ENCODE measurements at places on chromosomes 13 and 19. TPM values are rescaled to one million over a fixed set of nuclear protein-coding genes. Genes with fewer than 3 reads are reported as not detected.
A peak's percentile ranks its signal among the peaks of the same experiment; 100 is the strongest.

WTIP gene
- 15.2 TPM for total RNA-seq

DNA sequence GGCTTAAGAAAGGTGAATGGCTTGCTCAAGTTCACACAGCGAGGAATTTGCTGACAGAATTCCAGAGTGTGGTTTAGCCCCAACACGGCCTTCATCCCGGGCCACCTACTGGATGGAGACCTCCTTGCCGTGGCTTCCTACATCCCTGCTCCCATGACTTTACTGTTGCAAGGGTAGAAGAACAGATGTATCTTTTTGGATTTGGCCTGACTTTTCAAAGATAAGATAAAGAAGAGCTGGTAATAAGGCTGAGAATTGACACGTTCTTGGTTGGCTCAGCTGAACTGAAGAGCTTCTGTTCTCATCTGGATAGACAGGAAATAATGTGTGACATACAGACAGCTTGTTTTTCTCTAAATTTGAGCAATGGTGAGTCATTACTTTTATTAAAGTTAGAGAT, 113.1 kb downstream of the KLF5 start:
- DNase-seq: no peak
- H3K4me1 ChIP-seq: no peaks in the 10 kb centered on the region

DNA sequence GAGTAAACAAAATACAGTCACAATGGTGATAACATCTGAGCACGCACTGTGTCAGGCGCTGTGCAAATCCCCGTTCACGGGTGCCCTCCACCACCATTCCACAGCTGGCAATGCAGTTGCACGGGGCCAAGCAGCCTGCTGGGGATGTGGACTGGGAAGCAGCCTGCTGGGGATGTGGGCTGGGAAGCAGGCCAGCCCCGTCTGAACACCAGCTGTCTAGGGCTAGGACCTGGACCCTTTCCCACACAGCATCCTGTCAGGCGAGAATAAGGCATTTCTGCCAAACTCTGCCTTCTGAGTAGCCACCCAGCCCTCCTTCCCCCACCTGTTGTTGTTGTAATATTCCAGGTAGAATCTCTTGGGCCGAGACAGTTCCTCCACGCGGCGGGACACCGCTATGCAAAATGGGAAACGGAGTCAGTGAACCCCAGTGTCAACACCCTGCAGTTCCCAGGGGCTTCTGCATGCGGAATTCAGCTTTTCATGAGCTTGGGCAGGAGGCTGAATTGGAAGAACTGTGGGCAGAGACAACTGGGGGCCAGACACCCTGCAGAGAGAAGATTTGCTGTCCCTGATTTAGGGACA, 27.8 kb upstream of the MIER2 start:
- no peaks in the 10 kb centered on the region for H3K4me1 ChIP-seq
- DNase-seq: no peak
- no peak overlapping the region for H3K27ac ChIP-seq
- no peak overlapping the region for H3K4me3 ChIP-seq
- no peaks in the 10 kb centered on the region for H3K36me3 ChIP-seq
- no peaks in the 10 kb centered on the region for H3K27me3 ChIP-seq

DNA sequence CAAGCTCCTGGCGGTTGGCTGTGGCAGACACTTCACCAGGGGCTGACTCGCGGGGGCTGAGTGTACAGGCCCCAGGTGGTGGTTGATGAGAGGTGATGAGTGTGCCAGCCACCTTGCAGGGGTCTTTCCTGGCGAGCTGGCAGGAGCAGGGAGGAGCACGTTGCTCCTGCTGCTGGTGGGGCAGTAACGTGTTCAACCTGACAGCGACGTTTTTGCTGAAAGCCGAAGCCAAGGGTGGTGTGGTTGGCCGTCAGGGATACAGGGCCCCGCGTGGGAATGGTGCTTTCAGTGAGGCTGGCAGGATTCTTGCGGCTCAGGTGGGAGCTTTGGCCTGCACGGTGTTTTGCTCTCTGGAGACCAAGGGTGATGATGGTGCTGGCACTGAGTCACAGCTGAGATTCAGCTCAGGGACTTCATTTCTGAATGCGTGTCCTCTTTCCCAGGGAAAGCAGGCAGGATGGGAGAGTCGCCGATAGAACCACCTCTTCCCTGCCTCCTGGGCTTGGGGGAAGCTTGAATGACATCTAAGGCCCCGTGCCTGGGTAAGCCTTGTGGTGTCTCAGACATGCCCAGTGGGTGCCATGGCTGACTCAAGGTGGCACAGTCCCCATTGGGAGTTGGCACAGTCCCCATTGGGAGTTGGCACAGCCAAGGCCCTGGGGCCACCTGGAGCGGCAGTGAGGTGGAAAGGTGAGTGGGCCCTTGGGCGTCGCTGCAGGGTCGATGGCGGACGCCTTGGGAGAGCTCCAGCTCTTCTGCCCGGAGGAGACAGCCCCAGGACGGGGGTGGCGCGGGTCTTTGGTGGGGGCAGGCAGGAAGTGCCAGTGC, 8.8 kb downstream of the DAZAP1 start:
- H3K4me3 ChIP-seq: no peak overlapping the region
- peak; percentile 74 for DNase-seq
- H3K36me3 ChIP-seq: peaks cover 21% of the 10 kb centered on the region
- peaks cover 49% of the 10 kb centered on the region for H3K4me1 ChIP-seq

- no peaks in the 10 kb centered on the region for H3K27me3 ChIP-seq
- peaks cover 12% of the 10 kb centered on the region for H3K4me1 ChIP-seq
- no peaks in the 10 kb centered on the region for H3K36me3 ChIP-seq
- H3K4me3 ChIP-seq: no peak overlapping the region
These were observed 46.8 kb downstream of the PTPRS start for GRCh38 chr19:5293612-5294378.

CEACAM1 gene
- 21.5 TPM for total RNA-seq
